Naive B cell (primary cell): ENCODE measurements at places on chromosomes 13 and 19.

GRCh38 chr19:2209408-2209807 lies 26.7 kb downstream of the PLEKHJ1 start:
- DNase-seq, result no peak

DNA sequence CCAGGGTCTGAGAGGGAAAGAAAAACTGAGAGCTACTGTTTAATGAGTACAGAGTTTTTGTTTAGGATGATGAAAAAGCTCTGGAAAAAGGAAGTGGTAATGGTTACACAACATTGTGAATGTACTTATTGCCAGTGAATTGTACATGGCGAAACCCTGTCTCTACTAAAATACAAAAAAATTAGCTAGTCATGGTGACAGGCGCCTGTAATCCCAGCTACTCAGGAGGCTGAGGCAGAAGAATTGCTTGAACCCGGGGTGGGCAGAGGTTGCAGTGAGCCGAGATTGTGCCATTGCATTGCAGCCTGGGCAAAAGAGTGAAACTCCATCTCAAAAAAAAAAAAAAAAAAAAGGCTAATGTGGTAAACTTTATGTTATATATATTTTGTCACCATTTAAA lies 96.3 kb downstream of the VWA8 start:
- DNase-seq, result no peak

- DNase-seq, result no peak
These were observed 4.8 kb upstream of the EFNA2 start for GRCh38 chr19:1280636-1281568.

- no peak for DNase-seq
These were observed 7.2 kb downstream of the GAS6 start for GRCh38 chr13:113856716-113857065.

- DNase-seq, result no peak
These were observed 16.4 kb downstream of the DOT1L start for GRCh38 chr19:2180114-2180513.

GRCh38 chr19:46076951-46077814 lies 36.4 kb upstream of the IGFL4 start:
- DNase-seq, result no peak

- no peak for DNase-seq
These were observed 434.0 kb downstream of the FOXO1 start for GRCh38 chr13:40232311-40233040.

DNA sequence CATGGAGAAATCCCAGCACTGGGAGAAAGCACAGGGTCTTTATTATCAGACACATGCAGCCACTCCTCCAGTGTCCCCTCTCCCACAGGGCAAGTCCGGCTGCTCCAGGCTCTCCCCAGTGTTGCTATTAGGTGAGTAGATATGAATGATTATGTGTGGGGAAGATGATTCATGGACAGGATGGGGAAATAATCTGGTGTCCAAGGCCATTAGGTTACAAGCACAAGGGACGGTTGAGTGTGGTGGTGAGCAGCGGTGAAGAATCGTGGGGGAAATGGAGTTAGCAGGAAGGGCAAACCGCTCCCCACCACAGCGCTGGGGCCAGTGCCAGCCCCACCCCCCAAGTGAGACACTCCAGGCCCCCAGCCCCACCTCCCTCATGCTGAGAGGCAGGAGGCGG lies 19.0 kb downstream of the CD177 start:
- no peak for DNase-seq

- no peak for DNase-seq
These were observed 137.1 kb upstream of the WASF3 start for GRCh38 chr13:26420282-26420960.

GRCh38 chr13:36297366-36298338 lies at the start of gene CCDC169:
Gene CCDC169, minus strand, starts transcription at chr13:36297814. Its CDS starts 95 bp downstream, at chr13:36297719.
- DNase-seq, result peak; percentile 76

DNA sequence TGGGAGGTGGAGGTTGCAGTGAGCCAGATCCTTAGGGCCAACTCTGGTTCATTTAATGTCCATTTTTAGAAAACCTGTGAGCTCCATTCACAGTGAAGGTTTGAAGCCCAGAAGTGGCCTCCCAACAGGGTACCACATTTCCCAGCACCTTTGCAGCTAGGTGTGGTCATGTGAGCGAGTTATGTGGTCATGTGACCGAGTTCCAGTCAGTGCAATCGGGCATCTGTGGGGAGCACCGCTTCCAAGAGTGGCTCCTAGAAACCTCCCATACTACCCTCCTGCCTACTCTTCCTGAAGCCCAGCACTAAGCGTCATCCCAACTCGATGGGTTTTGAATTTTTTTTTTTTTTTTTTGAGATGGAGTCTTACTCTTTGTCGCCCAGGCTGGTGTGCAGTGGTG lies 663 bp upstream of the PLA2G4C start:
- DNase-seq, result no peak

DNA sequence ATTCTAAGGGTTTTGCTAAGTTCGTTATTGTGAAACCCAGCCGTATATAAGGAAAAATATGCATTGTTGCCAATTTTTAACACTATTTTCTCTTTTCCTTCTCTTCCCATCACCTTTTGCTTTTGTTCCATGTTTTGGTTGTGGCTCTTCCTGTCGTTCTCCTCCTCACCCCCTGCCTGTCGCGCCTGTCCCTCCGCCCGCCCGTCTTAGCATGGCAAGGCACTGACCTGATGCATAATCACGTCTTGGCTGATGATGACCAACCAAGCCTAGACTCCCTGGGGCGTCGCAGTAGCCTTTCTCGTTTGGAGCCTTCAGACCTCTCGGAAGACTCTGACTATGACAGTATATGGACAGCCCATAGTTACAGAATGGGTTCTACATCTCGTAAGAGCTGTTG lies 28.5 kb upstream of the TEX29 start:
- DNase-seq, result no peak

DNA sequence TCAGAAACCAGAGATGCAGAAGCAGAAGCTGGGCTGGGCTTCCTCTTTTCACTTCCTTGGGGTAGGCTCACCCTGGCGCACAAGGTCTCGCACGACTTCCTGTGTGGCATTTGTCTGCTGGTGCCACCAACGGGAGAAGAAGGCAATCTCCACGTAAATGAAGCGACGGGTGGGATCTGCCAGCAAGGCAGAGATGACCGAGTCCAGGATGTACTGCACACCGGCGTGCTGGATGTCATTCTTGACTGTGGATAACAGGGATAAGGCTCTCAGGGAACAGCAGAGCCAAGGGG lies 1.3 kb downstream of the MAN2B1 start:
- DNase-seq, result peak; percentile 89

- no peak for DNase-seq
These were observed 413 bp downstream of the N4BP2L2 start for GRCh38 chr13:32538143-32538620.
